Fibroblast of lung (primary cell): ENCODE measurements at places on chromosomes 5 and 9.

GRCh38 chr9:107174441-107174840 lies 108.6 kb upstream of the RAD23B start:
- peak; percentile 66 for DNase-seq

GRCh38 chr5:24188216-24188925 lies 456.4 kb downstream of the CDH10 start:
- DNase-seq, result peak; percentile 30

- DNase-seq, result no peak
These were observed 128.3 kb upstream of the MAN2A1 start for GRCh38 chr5:109561447-109561846.

DNA sequence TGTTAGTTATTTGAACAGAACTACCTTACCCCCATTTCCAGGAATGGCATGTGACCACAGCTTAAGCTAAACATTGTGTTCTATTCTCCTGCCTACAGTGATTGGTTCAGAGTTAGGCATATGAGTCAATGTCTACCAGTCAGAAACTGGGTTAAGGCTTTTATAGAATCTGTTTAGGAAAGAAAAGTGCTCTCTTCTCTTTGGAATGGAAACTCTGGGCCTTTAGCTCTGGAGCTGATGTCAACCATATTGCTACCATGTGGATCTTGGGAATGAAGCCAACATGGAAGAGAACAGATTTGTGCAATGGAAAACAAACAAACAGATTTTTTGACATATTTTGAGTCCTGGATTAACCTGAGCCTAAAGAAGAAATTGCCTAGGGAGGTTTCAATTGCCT lies 488.9 kb upstream of the TNC start:
- no peak for DNase-seq

DNA sequence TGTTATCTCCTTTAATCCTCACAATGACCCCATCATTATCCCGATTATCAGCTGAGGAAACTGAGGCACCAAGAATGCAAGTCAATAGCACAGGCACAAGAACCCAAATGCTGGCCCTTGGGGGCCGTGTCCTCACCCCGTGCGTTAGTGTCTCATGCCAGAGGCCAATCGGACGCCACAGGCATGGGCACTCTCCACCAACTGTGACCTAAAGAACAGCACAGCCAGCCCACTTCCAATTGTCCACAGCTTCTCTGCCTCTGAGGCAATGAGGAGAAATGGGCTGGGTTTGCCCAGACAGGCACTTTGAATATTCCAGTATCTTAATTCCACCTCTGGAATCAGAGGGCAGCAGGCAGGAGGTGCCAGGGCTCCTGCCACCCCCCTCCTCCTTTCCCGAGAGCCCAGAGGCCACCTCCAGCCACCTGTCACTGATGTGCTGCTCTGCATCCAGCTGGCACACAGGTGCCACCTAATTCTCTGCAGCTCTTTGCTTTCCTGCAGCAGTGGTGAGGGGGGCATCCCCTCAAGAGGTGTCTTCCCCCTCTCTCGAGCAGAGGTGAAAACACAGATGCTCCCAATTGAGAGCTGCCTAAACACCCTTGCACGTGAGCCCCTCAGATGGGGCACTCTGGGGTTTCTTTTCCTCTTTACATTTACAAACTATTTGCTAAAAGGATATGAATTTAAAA lies 107.5 kb downstream of the ROR2 start:
- DNase-seq, result no peak

DNA sequence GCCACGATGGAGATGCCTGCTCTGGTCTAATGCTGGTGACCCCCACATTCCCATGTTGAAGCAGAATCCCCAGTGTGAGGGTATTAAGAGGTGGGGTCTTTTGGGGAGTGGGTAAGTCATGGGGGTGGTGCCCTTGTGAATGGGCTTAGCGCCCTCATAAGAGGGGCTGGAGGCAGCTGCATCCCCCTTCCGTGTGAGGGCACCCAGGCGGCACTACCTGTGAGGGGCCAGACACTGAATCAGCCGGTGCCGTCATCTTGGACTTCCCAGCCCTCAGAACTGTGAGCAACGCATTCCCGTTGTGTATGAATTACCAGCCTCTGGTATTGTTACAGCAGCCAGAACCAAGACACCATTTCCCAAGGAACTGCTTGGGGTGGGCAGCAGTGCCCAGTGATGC lies 27.0 kb upstream of the RNF130 start:
- DNase-seq, result no peak

DNA sequence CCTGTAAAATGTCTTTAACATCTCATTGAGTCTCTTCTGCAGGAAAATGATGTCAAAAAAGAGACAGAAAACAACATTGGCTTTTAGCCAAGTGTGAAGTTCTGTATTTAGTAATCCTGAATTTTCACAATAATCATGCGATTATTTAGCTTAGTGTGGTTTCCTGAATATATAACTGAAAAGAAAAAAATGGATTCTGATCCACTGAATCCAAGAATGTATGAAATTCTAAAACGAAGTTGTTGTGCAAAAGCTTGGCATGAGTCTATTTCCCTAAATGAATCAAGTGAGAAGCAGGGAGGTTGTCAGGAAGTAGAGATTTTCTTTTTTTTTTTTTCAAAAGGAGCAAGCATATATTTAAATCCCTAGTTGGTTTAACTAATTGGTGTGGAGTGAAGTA lies 145.9 kb upstream of the CDH6 start:
- DNase-seq, result no peak

GRCh38 chr9:121651008-121651294 lies 483 bp upstream of the DAB2IP start:
- no peak for DNase-seq

- no peak for DNase-seq
These were observed 39.7 kb downstream of the BNC2 start for GRCh38 chr9:16830806-16831205.

DNA sequence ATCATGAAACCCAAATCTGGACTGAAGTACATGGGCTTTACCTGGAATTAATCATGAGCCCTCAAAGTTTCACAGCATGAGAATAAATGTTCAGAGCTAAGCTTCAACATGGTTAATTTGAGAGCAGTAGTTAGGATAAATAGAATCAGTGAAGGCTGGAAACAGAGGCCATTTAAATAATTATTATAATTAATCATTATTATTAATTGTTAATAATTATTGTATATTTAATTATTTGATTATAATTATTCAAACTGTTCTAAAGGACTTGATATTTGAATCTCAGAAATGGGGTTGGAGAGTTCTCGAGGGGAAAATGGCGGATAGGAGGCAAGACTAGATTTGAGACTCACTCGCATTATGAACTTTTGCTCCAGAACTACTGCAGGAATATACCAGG lies 119.6 kb upstream of the ITGA1 start:
- no peak for DNase-seq

DNA sequence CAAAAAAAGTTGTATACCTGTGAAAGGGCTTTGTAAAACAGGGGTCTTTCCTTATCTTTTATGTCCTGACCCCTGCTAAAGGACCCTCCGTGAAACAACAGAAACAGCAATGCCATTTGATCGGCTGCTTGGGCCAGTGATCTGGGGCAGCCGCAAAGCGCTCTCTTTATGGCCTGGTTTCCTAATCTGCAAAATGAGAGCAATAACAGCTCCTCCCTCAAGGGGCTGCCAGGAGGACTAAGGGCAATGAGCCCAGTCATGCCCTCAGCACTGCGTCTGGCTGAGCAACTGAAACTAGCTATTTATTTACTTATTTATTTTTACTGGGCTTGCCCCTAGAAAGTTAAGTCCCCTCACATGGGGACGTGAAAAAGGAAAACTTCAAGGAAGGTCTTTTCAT lies 18.3 kb downstream of the CMBL start:
- peak; percentile 45 for DNase-seq

- DNase-seq, result peak; percentile 81
These were observed 112.6 kb downstream of the TMC1 start for GRCh38 chr9:72633966-72634365.

DNA sequence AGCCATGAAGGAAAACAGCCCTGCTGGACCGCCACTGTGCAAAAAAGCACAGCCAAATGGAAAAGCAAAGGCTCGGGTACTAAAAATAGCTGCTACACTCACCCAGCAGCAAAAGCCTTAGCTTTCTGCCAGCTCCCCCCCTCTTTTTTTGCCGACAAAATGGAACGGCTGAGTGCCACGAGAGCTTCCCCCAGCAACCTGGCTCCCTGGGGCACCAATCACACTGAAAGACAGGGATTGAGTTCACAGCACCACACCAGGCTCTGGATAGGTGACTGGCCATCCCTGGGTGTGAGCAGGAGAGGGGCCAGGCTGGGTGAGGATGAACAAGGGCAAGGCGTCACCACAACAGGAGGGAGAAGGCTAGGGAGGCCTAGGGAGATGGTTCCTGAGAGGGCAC lies 66.7 kb downstream of the SIL1 start:
- DNase-seq, result peak; percentile 74

- no peak for DNase-seq
These were observed 107.2 kb upstream of the ZNF462 start for GRCh38 chr9:106755736-106756135.

DNA sequence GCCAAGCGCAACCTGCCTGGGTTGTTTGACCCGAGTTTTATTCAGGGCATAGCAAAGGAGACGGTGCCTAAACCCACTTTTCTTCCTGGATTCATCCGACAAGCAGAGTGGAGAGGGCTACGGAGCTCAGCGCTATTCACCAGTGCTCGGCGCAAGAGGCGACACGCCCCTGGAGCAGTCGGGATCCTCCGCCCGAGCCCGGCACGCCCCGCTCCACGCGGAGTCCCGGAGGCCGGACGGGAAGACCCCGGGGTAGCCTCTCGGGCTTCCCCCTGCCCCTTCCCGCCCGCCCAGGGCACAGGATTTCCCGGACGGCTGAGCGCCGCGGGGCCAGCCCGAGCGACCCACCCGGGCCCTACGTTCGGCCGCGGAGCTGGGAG lies 427 bp downstream of the SERINC5 start:
- peak; percentile 54 for DNase-seq

DNA sequence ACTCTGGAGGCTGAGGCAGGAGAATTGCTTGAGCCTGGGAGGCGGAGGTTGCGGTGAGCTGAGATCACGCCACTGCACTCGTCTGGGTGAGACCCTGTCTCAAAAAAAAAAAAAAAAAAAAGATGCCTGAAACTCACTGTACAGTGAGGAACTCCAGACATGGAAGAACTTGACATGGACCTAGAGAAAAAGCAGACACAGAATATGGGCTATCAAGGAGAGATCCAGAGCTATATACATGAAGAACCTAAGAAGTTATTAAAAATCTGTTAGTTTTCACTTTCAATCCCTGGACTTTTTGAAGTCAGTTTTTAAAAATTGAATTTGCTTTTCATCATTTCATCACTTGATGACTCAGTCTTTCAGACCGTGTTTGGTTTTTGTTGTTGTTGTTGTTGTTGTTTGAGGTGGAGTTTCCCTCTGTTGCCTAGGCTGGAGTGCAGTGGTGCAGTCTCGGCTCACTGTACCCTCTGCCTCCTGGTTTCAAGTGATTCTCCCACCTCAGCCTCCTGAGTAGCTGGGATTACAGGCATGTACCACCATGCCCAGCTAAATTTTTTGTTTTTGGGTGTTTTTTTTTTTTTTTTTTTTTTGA lies 20.3 kb downstream of the PAIP2 start:
- DNase-seq, result no peak

GRCh38 chr9:101443364-101443771 lies 7.8 kb upstream of the ALDOB start:
- no peak for DNase-seq

DNA sequence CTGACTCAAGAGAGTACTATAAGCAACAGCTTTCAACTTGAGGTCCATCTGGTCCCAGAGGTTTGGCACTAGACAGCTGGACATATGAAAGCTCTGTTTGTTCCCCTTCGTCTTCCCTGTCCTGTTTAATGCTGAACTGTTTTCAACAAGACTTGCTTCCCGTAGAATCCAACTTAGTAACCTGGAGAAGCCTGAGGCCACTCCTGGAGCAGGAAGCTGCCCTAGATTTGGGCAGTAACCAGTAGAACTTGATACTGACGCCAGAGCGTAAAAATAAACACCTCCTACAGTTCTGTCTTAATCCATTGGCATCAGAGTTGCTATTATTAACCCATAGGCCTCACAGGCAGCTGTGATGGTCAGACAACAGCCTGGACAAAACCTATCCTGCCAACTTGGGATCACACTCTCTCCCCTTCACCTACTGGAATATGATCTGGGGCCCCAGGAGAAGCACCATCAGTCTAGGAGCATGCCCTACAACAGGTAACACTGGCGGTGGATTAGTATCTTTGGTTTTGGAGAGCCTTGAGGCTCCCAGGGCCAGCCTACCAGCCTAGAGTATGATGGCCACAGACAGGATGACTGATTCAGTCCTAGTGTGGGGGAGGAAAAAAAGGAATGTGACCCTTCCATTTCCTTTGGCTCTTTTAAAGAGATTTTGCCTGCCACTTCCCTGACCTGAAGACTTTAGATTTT lies 29.2 kb downstream of the RUSC2 start:
- peak; percentile 73 for DNase-seq

DNA sequence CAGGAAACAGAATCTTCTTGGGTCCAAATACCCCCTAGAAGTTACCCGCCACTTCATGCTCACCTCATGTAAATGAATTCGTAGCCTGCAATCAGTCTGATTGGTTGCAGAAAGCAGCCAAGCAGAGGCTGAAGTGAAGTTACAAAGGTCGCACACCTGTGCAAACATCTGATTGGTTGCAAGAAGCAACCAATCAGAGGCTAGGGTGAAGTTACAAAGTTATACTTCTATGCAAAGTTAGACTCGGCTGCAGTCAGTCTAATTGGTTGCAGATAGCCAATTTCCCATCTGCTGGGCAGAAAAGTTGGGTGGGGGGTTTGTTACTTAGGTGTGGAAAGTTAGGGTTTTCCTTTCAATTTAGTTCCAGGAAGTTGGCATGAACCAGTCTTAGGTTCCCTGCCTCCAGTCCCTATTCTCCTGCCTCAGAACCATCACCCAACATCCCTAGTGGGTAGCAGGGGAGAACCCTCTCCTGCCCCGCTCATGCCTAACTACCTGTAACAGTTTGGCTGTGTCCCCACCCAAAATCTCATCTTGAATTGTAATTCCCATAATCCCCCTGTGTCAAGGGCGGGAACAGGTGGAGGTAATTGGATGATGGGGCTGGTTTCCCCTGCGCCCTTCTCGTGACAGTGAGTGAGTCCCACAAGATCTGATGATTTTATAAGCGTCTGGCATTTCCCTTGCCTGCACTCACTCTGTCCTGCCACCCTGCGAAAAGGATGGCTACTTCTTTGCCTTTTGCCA lies 1.2 kb upstream of the RUSC2 start:
- DNase-seq, result no peak

- peak; percentile 77 for DNase-seq
These were observed 69.9 kb downstream of the CYFIP2 start for GRCh38 chr5:157335534-157336422.

DNA sequence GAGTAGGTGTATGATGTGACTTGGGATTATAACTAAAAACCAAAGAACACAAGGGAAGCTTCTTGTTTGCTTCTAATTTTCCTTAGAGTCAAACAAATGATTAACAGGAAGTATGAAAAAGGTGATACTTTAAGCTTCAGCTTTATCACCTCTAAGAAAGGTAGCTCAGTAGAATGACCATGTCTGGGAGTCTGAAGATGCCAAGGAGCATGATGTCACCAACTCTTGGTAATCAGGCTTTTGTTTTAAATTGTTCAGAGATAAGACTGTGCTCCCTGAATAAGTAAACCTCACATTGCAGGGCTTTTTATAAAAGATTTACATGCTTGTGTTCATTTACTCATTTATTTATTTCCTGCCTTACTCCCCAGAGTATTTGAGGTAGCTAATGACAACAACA lies 169.9 kb downstream of the FER start:
- DNase-seq, result no peak
